ENCODE measurements at places on chromosomes 3 and 15.

DNA sequence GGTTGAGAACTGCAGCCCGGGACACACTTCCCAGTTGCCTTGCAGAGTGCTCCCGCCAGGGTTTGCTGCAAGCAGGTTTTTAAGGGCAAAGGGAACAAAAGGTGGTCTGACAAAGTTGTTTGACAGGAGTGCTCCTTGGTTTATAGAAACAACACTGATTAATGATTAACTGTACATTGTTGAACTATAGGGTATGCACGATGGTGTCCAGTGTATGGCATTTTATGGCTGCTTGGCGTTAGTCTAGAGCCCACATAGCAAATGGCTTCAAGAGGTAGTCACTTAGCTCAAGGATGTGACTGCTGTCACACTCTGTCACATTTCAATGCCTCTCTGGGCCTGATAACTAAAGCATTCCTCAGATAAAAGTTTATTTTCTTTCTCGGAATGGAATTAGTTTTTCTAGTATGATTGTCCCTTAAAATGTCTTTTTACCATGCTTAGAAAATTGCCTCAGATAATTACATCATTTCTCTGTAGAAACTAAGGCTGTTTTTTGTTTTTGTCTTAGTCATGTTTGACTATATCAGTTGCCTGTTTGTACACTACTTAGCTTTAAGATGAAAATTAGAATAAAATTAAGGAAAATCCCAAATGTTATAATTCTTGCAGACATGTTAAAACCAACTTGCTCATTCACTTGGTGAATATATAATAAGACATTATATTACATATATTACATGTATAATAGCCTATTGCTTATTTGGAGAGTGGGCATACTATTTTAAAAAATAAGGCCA is 61.3 kb upstream of the GATM start:
- no peak for DNase-seq

DNA sequence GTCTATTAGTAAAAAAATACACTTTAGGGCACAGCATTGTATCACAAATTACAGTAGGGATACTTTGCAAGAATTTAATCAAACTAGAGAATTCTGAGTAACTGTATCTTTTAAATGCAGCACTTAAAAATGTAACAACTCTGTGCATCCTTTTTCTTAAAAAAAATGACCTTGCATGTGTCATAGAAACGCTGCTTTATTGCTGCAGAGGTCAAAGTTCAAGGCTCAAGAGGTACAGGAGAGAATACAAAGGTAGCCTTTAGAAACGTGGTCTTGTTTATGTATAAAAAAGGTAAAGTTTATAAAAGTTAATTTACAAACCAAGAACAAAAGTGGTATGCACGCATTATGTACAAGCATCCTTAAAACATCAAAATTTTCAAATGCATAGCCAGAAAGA is 122.0 kb downstream of the TJP1 start:
- DNase-seq, result no peak

- DNase-seq, result no peak
Measured at GRCh38 chr3:193826159-193826795, 233.3 kb downstream of the OPA1 start.

DNA sequence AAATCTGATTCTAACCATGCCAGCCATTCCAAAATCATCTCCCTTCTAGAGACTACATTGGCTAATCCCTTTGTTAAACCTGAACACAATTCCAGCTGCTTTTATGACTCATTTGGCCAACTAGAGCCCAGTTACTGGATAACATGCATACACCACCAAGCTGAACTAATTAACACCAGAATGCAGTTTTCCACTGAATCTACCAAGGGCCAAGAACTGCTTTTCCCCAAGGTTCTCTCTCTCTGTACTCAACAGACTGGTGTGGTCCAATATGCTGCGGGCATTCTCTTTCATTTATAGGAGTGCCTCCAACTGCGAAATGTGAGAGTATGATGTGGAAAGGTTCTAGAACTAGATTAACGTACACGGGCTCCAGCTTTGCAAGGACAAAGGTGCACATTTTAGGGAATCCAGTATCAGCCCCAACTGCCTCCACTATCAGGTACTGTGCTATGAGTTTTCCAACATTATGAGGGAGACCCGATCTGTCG is 1.5 kb downstream of the CHSY1 start:
- no peak for DNase-seq

DNA sequence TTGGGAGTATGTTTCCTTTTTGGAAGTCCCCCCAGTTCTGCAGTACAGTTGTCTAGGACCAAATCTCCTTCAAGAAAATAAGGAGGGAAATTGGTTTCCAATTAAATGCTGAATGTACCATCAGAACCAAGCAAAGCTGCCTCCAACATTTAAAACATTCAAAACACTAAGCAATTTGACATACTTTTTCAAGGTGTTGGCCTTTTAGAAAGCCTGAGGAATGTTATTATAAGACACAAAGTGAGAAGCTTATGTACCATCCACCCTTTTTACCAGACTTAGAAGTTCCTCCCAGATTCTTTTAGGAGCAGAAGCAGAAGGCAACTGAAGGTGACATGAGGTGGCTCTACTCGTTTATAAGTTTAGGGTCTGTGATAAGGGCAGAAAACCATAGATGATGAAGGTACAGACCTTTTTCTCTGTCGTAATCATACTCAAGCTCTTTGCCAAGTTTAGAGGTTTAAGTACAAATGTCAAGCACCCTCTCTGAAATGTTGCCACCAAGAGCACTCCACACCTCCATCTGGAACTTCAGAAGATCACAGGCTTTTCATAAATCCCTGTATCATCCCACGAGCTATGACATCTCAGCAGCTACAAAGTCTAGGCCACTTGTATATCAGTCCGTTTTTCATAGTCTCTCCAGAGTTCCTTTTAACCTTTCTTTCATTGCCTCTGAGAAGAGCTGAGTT is 282.5 kb upstream of the THBS1 start:
- DNase-seq, result no peak

- DNase-seq, result no peak
Measured at GRCh38 chr3:44110648-44111047, 131.0 kb upstream of the TOPAZ1 start.

- no peak for DNase-seq
Measured at GRCh38 chr15:31393444-31394091, 66.9 kb downstream of the KLF13 start.

- no peak for DNase-seq
Measured at GRCh38 chr3:102129760-102130608, 280.7 kb downstream of the NFKBIZ start.

DNA sequence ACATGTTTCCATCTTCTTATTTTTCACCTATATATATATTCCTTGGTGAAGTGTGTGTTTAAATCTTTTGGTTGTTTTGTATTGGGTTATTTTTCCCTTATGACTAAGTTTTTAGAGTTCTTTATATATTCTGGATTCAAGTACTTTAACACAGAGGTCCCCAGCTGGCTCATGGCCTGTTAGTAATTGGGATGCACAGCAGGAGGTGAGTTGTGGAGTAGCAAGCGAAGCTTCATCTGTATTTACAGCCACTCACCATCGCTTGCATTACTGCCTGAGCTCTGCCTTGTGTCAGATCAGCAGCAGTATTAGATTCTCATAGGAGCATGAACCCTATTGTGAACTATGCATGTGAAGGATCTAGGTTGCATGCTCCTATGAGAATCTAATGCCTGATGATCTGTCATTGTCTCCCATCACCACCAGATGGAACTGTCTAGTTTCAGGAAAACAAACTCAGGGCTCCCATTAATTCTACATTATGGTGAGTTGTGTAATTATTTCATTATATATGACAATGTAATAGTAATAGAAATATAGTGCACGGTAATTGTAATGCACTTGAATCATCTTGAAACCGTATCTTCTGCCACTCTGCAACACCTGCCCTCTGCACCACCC is 151.6 kb downstream of the RSRC1 start:
- no peak for DNase-seq

DNA sequence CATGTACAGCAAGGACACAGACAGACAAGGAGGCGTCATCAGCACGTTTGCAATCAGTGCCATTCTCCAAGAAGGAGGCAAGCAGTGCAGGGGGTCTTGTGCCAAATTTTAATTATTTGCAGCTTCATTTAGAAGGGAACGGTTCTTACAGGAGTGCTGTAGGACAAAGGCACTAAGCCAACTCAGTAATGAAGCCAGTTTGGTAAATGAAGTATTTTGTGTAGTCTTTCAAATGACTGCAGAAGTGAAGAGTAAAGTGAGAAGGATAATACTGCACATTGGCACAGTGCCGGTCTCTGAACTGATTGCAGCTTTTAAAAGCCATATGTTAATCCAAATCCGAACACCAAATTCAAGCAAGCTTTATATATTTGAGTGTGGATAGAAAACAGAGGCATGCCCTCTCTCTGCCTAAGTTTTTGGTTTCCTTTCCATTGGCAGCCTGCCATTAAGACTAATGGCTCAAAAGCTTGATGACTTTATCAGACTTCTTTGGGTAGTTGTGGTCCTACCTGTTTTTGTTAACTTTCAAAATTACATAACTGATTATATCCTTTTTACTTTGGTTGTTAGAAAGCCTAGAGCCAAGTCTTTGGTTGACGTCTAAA is 101.3 kb downstream of the SENP2 start:
- DNase-seq, result no peak

DNA sequence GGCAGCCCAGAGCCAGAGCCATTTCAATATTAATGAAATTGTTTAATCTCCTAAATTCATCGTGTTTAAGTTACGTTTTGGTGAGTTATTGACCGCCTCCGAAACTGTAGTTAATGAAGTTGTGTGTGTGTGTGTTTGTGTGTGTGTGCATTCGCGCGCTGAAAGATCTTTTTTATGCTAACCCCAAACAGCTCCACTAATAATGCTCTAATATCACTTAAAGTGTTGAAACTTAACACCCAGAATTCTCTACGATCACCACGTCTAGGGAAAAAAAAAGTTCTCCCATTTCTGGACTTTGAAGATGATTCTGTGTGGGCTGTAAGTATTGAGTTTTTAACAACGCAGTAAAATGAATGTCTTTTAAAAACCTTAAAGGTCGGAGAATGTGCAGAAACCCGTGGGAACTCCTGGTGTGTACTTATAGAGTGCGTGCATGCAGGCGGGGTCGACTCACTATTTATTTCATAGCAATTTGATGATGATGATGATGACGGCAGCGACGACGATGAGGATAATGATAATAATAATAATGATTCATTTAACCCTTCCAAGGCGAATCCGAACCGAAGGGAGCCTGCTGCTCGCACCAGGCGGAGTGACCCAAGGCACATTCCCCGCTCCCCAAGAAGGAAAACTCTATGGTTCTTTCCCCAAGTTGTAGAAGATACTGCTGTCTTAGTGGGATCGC is 1.4 kb upstream of the FOXB1 start:
- DNase-seq, result peak; percentile 5

DNA sequence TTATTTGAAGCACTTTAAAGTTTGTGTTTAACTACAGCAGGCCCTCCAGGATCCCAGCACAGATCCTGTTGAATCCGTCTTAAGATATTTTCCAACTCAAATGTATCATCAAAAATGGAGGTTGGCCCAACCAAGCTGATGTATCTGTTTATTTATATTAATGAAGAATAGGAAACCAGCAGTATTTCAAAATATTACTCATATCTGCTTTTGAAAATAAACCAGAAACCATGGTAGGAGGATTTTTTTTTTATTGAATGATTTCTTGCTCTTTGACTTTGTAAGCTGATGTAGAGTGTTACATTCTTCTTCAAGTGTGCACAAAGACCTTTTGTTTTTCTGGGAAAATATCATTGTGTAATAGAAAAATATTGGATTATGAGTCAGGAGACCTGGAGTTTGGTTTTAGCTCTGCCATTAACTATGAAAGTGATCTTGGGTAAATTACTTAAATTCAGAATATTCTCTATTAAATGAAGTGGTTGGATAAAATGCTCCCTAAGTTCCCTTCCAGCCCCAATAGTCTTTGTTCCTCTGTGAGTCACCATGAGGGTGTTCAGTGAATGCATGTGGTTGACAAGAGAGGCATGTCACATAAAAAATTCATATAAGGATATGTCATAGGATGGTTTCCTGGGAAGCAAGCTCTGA is 221.3 kb upstream of the GAP43 start:
- no peak for DNase-seq

- DNase-seq, result no peak
Measured at GRCh38 chr15:30650012-30650929, 24.3 kb downstream of the ARHGAP11B start.

Measured in SK-N-SH (cell line).